SK-N-DZ (cell line): ENCODE measurements at places on chromosomes 7 and 10.

DNA sequence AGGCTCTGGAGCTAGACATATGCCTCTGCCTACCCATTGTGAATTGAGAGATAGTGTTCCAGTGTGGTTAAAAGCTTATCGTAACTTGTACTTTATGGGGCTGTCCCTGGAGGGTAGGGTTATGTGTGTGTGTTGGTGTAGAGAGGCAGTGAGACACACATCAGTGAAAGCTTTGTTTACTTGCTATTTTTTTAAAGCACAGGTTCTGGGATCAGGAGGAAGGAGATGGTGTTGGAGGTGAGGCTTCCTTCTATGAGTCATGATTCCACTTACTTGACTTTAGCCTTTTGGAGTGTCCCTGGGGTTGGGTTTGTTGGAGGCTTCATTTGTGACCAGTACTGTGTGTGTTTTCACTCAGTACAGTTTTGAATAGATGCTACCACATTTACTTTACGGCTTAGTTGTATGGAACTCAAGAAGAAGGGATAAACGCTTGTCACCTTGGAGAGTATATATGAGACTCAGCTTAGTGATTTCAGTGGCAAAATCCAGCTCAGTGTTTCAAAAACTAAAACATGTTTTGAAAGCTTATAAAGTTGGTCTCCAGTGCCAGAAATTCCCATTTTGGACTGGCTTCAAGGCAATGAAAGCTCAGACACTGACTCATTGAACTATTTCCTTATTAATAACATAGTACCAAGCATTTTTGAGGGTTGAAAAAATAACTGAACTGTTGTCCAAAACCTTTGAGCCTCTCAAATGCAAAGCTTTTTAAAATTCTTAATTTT, 106.2 kb downstream of the PLXDC2 start:
- DNase-seq = no peak

GRCh38 chr10:3469639-3470020, 297.0 kb upstream of the PITRM1 start:
- DNase-seq = no peak

DNA sequence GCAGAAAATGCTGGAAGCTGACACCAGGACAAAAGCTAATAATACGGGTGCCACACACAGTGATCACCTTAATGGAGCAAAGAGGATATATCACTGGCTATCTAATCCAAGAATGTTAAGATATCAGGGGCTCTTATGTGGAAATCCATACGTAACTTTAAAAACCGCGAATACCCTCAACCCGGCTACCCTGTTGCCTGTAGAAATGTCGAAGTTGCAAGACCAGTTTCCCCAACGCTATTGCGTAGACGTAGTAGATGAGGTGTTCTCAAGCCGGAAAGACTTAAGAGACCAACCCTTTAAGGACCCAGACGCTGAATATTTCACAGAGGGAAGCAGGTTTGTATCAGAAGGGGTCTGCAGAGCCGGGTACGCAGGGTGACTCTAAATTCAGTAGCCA, 7.9 kb upstream of the CYREN start:
- no peak for DNase-seq

DNA sequence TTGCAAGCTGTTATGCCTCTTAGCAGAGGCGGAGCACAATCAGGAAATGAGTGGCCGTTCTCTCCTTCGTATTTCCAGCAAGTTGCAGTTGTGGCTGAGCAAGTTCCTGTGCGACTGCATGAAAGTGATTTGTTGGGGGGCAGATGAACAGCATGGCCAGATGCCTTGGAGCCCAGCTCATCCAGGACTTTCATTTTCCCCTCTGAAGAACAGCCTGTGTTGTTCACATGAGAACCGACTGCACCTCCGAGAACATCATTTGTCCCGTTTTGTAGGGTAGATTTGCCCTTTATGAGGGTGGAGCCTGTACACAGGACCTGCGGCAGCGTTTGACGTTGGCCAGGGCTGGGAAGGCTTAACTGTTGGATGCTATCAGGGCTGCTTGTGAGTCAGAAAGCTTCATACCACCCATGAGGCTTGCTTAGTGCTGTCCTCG, 4.4 kb downstream of the BAG3 start:
- DNase-seq = peak; percentile 74

DNA sequence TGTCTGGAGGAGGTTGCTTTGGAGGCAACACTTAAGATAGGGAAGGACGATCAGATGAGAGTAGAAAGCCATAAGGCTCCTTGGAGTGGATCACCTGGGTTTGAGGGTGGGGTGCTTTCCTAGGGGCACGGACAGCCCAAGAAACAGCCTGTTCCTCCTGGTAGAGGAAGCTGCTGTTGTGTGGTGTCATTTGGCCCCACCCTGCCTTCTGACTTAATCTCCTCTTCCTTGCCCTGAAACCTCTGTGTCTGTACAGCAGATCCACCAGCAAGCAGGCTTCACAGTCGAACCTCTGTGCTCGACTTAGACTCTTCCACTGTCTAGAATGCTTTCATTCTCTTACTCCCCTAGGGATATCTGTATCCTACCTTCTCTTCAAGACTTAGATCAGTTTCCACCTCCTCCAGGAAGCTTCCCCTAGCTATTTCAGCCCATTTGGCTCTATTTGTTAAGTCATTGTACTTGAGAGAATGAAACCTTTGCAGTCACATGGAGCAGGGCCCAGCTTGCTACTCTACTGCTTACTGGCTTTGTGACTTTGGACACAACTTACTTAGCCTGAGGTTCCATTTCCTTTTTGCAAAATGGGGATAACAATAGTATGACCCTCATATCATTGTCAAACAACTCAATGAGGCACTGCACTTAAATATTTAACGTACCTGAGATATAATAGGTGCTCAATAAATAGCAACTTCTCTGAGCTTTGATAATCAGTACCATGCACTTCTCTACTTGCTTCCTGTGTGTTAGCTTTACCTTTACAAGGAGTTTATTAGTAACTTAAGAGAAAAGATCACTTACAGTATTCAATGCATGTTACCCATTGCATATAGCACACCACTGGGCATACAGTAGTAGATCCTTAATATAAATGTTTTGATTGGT, 5.0 kb downstream of the MXI1 start:
- DNase-seq = no peak

DNA sequence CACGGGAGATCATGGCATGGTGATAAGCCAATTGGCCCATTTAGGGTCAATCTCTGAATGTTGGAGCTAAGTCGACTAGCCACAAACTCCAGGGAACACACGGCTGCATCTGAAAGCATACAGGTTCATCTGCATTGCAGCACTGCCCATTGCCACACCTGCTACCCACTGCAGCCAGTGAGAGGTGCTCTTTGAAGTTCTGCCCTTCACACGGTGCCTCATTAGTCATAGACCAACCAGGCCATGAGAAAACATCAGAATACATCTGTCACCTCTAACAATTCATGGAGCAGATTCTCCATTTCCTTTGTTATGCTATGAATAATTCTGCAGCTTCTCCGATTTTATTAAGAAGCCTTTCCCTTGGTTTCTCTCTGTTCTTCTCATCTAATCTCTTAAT, 65.7 kb upstream of the FAM204A start:
- no peak for DNase-seq

DNA sequence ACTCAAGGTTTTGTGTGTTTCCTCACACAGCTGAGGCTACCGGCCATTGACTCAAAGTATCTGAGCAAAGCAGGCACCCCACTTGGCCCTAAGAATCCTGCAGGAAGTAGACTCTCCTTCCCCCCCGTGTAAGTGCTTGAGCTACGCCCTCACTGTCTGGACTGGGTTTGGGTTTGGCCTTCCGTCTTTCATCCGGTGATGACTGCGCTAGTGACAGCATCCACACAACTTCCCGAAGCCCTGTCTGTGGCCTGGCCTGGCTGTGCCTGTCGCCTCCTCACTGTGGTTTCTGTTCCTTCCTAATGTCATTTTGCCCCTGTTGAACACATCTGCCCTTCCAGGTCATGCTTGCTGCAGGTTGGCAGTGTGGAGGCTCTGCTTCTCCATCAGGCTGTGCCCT, 14.5 kb downstream of the C7orf57 start:
- DNase-seq = no peak

DNA sequence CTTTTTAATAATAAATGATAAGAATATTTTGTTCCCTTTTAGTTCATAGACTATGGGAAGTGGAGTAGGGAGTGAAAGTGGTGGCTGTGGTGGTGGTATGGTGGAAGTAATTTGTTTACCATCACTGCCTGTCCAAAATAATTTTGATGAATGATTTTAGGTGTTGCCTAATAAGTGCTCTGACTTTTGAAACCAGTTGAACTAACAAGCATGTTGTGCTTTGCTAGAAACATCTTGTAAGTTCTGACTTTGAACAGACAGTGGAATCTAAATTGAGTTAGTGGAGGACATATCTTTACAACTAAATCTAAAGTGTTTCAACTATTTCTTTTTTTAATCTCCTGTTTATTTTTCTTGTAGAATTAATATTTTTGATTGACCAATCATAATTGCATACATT, 49.7 kb downstream of the ZEB1 start:
- DNase-seq = no peak

DNA sequence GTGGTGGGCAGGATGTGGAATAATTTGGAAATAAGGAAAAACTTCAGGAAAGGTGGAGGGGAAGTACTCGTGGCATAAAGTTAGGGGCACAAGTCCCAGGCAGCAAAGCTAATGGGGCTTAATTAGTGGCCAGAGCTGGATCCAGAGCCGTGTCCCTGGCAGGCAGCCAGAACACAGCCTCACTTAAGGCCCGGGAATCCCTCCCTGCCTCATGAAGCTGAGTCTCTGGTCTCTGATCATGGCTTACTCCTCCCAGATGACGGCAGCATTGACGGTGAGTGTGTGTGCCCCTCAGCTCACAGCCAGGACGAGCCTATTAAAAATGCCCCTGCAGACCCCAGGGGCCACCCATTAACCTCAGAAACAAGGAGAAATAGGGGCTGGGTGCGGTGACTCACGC, 48.2 kb upstream of the NPTX2 start:
- DNase-seq = no peak

DNA sequence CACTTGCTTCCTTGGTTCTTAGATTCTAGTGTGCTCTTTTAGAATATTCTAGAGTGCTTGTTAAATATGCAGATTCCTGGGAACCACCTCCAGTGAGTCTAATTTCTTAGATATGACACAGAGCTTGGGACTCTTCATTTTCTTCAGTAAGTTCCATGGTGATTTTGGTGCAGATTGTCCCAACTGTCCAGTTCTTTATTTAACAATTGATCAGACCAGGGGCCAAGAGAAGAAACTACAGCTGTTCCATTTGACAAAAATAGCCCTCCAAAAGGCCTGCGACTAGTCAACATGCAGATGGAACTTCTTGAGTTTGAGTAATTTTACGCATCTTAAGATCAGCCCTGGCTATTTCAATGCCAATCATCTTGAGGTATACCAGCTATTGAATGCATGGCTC, 760.7 kb downstream of the LRMDA start:
- no peak for DNase-seq
